Kidney capillary endothelial cell (primary cell): ENCODE measurements at places on chromosomes 4 and X.

GRCh38 chr4:141788169-141788915 is 152.0 kb downstream of the IL15 start:
- DNase-seq = no peak

- no peak for DNase-seq
Measured at GRCh38 chrX:15158736-15159406, 111.0 kb downstream of the ASB9 start.

- no peak for DNase-seq
Measured at GRCh38 chr4:35912174-35912573, 332.1 kb downstream of the ARAP2 start.

- no peak for DNase-seq
Measured at GRCh38 chr4:135192751-135193535, 991.4 kb upstream of the PABPC4L start.

DNA sequence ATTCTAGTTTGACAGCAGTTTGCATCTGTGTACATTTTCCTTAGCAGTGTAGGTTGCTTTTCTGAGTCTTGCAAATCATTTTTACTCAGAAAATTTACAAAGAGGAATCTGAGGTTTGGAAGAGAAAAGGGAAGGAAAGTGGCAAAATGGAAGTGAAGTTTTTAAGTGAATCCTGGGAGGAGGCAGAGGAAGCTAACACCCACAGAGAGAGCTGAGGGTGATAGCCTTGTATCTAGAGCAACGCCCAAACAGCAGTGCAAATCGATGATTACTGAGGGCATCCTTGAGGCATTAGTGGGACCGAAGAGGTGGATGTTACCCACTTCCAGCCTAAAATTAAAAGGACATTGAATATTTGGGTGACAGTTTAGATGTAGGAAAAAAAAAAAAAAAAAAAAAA is 31.8 kb downstream of the KLF3 start:
- no peak for DNase-seq

DNA sequence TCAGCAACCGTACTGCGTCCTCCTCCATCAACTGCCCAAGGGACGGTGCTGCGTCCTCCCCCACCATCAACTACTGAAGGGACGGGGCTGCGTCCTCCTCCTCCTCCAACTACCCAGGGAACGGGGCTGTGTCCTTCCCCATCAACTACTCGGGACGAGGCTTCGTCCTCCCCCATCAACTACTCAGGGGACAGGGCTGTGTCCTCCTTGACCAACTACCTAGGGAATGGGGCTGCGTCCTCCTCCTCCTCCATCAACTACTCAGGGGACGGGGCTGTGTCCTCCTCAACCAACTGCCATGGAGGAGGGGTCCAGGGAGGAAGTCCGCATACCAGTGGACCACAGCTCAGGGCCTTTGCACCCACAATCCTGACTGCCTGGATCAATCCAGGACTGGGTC is 24.4 kb downstream of the PPP2R3B start:
- DNase-seq = no peak

DNA sequence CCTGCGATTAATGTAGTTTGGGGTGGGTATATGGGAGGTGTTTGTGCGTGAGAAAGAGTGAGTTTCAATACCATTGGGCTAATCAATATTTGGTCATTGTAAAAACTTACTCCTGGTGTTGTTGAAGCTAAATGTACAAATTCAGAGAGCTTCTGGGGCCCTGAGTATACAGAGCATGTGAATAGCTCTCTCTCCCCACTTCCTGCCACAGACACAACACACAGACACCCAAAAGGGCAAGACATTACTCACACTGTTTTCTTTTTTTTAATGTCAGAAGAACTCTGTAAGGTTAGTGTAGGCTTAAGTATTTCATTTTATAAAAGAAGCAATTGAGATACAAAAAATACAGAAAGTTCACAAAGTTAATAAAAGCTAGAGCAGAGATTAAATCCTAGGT is 151.3 kb upstream of the KCNIP4 start:
- no peak for DNase-seq

DNA sequence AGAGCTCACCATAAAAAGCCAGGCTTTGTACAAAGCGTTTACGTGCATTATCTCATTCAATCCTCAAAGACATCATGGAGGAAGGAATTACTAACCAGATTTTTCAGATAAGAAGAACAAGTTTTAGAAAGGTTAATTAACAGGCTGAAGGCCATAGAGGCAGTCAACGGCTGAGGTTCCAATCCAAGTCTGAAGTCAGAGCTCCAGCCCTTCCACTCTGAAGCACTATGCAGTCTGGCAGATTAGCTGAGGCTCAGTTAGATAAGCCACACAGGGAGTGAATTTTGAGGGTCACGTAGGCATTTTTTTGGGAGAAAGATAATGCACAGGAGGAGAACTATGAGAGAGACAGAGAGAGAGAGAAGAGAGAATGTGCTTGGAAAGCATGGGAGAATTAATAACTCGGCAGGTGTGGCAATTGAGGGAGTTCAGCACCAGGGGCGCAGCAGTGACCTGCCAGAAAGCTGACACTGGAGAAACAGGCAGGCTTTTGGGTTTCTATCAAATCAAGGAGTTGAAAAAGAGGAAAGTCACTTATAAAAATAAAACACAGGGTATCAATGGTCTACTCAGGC is 116.5 kb upstream of the NAP1L5 start:
- no peak for DNase-seq

GRCh38 chr4:38943343-38943742 is 75.7 kb downstream of the FAM114A1 start:
- no peak for DNase-seq

GRCh38 chrX:152412105-152412504 is 39.0 kb downstream of the GABRA3 start:
- DNase-seq = no peak

GRCh38 chr4:7759216-7759615 is 180.4 kb downstream of the AFAP1 start:
- no peak for DNase-seq

DNA sequence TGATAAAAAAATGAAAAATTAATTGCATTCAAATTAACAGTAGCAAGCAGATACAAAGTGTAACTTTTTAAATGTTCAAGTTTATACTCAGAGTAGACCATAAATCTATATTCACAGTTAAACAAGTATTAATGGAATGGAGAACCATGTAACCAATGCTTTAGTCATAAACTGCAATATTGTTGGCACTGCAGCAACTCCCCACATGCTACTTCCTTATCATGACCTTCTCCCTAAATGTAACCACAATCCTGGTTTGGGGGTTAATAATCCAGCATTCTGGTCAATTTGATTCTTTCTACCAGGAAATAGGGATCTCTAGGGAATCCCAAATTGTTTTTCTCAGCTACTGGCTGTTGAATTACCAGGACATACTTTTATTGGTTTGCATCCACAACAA is 223.9 kb upstream of the DCAF8L1 start:
- no peak for DNase-seq

GRCh38 chrX:16739574-16739973 is 20.2 kb downstream of the SYAP1 start:
- DNase-seq = no peak
